ENCODE measurements at places on chromosomes 2 and 18.

GRCh38 chr2:76946631-76947145 lies 575.5 kb downstream of the LRRTM4 start:
- no peak for DNase-seq

DNA sequence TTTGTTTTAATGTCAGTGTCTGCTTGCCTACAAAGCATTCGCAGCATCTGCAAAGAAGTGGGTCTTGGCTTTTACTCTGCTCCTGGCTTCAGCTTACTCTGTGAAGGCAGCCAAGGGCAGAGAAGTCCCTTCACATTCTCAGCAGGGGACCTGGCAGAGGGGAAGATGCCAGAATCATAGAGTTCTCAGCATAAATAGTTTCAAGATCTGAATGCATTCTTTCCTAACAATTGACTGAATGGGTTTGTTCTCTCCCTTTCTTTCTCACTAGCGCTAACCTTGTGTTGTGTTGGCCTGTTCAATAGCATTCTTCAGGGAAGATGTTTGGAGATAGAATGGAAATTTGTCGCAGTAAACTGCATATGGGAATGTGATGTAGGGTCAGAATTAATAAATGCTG lies 106.9 kb downstream of the FARSB start:
- no peak for DNase-seq

GRCh38 chr18:75324686-75325257 lies 102.7 kb downstream of the SMIM21 start:
- DNase-seq, result no peak

DNA sequence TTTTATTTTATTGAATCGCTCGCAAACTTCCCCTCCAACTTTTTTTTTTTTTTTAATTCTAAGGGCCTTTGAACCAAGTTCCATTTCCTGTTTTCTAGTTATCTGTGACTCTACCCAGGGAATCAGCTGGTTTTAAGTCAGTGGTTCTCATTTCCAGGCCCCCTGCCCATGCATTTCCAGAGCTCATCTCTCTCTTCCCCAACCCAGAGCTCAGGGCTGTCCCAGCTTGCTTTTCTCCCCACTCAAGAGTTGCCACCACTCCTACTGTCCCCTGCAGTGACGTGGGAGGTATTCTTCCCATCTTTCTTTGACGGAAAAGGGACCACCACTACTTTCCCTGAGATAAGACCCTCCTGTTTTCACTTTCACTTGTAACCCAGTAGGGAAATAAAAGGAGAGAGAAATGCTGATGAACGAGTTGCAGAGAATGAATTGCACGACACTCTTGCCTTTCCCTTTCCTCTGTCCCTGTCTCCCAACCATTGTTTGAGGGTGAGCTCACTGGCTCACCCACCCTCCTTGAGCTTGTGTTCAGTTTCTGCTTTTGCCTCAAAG lies 42.1 kb downstream of the TET3 start:
- DNase-seq, result no peak

DNA sequence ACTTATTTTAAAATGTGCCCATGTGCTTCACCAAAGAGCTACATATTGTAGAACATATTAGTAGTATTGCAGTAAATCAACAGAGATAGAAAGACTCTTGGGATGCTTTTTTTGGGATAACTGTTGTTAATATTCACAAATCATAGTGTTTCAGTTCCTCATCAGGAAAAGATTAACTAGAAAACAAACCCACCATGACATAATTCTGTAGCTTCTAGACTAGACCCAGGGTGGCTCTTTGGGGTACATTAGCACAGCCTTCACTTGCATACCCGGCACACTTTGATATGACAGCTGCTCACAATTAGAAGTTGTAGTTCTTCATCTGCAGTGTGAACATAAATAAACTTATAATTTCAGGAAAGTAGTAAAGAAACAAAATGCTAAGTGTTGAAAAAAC lies 154.2 kb downstream of the ATP9B start:
- no peak for DNase-seq

- DNase-seq, result no peak
Observed at GRCh38 chr2:145199042-145199441, 679.1 kb upstream of the ZEB2 start.

DNA sequence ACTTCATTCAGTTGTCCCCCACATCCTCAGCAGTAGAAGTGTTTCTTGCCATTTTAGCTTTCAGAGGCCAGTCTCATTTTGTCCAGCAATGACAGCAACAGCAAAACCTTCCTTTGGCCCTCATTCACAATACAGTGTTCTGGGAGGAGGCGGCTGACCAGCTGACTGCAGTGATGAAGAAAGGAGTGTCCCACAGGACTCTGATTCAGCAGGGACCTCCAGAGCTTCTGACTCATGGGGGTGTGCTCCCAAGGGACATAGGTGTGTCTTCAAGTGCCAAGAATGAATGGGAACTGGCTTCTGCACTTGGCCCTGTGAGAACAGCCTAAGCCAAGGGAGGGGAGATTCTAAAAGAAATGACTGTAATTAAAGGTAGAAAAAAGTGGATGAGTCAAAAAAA lies 147.0 kb upstream of the PELI1 start:
- peak; percentile 83 for DNase-seq

DNA sequence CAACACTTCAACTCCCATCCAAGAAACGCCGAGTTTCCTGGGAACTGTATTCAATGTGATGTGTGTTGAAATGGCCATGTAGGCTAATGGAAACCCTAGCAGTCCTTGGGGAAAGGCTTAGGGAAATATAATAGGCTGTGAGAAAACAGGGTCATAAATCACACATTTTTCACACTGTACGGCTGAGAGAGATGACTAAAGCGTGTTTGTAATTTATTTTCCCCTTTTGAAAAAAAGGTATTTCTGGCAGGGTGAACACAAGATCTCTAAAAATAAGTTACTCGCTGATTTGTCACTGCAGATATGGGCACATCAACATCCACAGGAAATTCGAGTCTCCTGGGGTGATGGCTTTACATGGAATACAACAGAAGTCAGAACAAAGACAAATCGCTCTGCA lies 109.6 kb upstream of the ST6GAL2 start:
- DNase-seq, result no peak

GRCh38 chr2:204705243-204705932 lies 160.1 kb downstream of the PARD3B start:
- no peak for DNase-seq

DNA sequence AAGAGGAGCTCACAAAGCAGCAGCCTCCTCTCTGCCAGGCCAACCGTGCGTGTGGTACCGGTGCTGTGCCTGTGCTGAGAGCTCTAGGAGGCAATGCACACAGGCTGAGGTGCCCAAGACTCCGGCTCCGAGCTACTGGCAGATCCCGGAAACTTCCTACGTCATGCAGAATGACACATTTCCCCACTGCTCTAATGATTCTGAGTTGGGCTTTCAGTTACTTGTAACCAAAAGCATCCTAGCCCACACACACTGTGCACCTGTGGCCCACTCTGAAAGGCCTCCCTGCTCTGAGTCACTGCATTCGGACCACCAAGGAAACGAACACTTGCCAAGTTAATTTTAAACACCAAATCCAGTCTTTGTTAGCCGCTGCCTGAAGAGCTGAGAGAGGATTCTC lies 9.3 kb upstream of the RNU4ATAC start:
- no peak for DNase-seq
